ENCODE measurements at places on chromosomes 16 and 17.

GRCh38 chr16:30958175-30959079, 873 bp downstream of the SETD1A start:
- peak; percentile 80 for DNase-seq

- no peak for DNase-seq
These were observed 11.2 kb downstream of the TFAP4 start for GRCh38 chr16:4261557-4262172.

- DNase-seq: no peak
These were observed 14.5 kb upstream of the PRM1 start for GRCh38 chr16:11295672-11296071.

GRCh38 chr17:59338498-59338897, 7.0 kb downstream of the YPEL2 start:
- DNase-seq: no peak

- DNase-seq: no peak
These were observed 7.1 kb downstream of the KRT13 start for GRCh38 chr17:41498276-41498675.

DNA sequence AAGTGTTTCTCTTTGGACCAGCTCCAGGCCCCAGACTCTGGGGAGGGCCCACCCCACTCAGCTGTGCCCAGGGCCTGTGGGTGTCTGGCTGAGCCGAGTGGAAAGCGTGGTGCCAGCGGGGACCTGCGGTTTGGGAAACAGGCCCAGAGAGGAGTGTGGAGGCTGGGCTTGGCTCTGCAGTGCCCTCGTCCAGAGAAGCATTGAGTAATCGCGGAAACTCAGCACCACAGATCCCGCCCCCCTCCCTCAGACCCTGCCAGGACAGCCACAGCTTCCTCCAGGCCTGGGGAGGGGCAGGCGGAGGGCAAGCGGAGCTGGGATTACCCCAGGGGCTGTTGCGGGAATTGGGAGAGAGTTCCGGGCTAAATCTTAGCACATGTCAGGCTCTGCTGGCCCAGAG, 14.6 kb upstream of the PITPNA start:
- DNase-seq: peak; percentile 93

GRCh38 chr16:57266531-57267260, 17.8 kb downstream of the PLLP start:
- DNase-seq: no peak

DNA sequence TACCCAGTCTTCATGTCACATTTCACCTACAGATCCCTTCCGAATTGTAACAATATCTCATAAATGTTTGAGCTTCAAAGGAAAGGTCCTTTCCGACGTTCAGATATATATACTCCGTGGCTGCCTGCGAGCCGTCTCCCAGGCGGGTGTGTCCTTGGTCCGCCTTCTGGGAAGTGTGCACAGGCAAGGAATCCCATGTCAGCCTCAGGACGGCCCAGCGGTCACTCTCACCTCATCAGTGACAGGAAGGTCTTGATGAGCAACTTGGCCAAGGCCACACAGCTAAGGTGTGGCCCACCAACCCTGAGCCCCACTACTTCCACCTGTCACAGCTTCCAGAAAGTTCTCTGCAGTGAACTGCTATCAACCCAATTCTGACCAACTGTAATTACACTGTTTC, 4.3 kb downstream of the LMF1 start:
- no peak for DNase-seq

DNA sequence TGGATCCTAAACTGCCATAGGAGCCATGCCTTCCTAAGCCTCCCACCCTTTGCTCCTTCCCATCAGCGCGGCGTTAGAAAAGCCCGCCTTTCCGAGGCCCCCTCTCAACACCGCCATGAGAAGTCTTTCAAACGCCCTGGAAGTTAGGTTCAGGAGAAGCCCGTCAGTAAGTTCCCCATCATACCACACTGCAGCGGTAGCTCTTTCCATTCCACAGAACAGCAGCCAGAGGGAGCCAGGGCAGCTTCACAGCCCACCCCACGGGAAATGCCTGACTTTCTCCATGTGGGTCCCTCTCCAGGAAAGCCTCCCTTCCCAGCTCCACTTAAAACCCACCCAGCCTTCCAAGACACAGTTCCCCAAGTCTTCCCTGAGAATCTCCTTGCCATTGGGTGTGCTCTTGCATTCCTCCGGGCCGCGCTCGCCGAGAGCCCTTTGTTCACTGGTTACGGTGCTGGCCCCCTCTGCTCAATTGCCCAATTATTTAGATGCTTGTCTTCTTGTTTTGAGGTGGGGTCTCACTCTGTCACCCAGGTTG, 28.7 kb downstream of the KIAA0513 start:
- DNase-seq: no peak

DNA sequence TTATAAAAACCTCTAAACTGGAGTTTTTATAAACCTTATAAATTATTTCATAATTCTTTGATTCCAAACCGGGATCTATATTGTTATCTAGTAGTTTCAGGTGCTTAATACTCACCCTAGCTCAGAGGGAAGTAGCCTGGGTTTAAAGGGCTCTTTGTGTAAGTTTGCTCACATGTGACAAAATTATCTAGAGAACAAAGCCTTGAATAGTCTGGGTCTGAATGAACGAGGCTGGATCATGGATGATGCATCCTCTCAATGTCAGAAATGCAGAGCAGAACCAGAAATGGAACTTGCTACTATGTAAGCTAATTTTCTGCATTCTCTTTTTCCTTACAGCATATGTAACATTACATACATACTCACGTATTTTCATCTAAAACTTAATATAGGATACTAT, 103.9 kb upstream of the NETO2 start:
- no peak for DNase-seq

- peak; percentile 91 for DNase-seq
These were observed 34.8 kb downstream of the TIMM22 start for GRCh38 chr17:1031711-1032110.

DNA sequence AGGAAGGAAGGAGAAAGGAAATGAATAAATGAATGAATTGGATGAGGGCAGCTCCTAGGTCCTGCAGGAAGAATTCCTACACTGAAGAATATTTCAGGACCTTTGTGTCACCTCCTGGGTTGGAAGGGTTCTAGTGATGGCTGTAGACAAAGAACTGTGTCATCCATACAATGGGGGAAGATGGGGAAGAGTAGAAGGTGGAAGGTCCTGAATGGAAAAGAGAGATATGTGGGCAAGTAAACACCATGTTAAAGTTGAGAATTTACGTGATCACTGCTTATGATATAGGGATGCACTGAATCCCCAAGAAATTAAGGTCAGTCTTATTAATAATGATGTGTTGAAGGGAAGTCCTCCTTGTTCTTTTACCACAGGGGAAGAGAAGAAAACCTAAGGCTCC, 4.2 kb upstream of the SUPT4H1 start:
- no peak for DNase-seq

DNA sequence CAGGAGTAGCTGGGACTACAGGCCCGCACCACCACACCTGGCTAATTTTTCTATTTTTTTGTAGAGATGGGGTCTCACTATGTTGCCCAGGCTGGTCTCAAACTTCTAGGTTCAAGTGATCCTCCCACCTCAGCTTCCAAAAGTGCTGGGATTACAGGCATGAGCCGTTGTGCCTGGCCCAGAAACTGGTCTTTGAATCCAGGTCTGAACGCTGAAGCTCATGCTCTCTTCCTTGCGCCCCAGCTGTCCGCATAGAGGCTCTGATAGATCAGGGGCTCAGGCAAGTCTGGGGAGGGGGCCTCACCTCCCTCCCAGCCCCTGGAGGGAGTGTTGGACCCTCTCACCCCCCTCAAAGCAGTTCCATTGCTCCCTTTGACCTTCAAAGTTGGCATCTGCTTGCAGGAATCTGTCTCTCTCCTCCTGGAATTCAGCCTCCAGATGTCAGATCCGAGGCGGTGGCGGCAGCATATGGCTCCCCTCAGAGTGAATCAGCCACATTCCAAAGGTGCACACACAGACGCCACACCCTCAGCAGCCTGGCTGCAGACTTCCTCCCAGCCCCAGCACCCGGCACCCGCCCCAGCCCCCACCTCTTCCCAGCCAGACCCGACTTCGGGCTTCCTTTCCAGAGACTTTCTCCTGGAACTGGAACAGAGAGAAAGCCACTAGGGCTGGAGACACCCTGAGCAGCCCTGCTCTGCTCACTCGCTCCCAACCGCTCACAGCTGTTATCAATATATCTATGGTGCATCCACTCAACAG, 16.9 kb upstream of the GLIS2 start:
- DNase-seq: peak; percentile 86

DNA sequence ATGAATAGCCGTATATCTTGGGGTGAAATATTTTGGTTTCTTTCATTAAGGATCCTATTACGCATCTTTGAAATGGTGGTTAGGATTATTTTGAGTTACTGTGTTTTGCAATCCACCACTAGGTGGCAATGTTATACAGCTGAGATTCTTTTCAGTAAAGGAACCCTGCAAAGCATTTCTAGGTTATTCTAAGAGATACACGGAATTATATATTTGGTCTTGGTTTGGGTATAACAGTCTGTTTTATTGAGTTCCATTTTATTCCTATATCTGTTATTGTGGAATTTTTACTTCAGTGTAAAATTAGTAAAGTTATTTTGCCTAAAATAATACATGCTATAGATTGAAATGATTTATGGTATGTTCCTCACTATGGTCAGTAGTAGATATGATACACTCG, 62.9 kb upstream of the CPHXL start:
- DNase-seq: no peak
